Activated CD8-positive, alpha-beta T cell treated with anti-CD3 and anti-CD28 coated beads, Interleukin-2, amount 10 ng/mL, durations not matched to agents 7 days and 5 days (primary cell): ENCODE measurements at places on chromosomes 13 and 19. TPM values are rescaled to one million over a fixed set of nuclear protein-coding genes. Genes with fewer than 3 reads are reported as not detected.

GRCh38 chr19:7540761-7541474 is 5.4 kb downstream of the PNPLA6 start:
- H3K4me1 ChIP-seq: peaks cover 52% of the 10 kb centered on the region
- DNase-seq: no peak
- H3K36me3 ChIP-seq: peaks cover 60% of the 10 kb centered on the region

- H3K27me3 ChIP-seq: peaks cover 12% of the 10 kb centered on the region
- no peak for DNase-seq
- no peaks in the 10 kb centered on the region for H3K36me3 ChIP-seq
- peaks cover 4% of the 10 kb centered on the region for H3K4me1 ChIP-seq
Observed at GRCh38 chr13:33794576-33794975, 23.4 kb upstream of the RFC3 start.

DNA sequence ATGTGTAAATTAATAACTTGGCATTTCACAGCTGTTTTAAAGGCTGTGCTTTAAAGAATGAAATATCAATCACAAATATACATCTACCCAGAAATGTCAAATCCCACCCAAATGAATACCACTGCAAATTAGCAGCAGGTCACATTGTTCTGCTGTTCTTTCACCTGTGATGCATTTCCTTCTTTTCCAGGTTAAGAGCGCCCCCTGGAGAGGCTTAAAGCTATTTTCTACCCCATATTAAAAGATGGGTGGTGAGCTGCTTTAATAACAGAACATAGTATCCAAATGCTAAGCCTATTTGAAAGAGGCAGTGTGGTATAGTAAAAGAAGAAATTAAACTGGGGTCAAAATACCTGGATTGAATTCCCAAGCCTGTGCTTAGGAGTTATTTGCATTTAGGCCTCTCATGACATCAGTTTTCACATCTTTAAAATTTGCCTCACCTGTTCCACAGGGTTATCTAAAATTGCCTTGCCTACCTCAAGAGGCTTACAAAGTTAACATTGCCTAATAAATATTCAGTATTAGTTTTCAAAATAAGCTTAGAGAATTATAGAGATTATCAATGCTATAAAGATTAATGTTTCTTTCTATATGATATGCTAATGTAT is 396.9 kb upstream of the SLITRK5 start:
- no peak overlapping the region for H3K27ac ChIP-seq
- no peaks in the 10 kb centered on the region for H3K36me3 ChIP-seq
- no peaks in the 10 kb centered on the region for H3K4me1 ChIP-seq
- DNase-seq: peak; percentile 34
- H3K4me3 ChIP-seq: no peak overlapping the region

DNA sequence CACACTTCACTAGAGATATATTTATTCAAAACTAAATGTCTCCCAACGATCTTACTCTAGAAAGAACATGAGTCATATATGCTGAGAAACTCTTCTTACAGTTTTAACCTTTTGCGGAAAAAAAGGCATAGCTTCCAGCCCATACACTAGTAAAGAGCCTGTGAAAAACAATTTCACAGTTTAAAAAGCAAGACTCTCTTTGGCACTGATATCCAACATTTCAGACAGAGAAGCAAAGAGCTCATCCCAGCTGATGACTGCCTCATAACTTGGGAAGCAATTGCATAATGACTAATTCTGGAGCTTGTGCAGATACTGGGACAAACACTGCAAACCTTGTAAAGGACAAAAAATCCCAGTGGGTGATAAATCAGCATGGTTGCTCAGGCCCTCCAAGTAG is 88.0 kb downstream of the ENOX1 start:
- no peaks in the 10 kb centered on the region for H3K36me3 ChIP-seq
- no peaks in the 10 kb centered on the region for H3K4me1 ChIP-seq
- no peak overlapping the region for H3K4me3 ChIP-seq
- no peak overlapping the region for H3K27ac ChIP-seq
- DNase-seq: no peak

Gene PGLYRP2
- not detected for total RNA-seq

Gene MTUS2
- not detected for total RNA-seq

Gene PLK5
- not detected for total RNA-seq

DNA sequence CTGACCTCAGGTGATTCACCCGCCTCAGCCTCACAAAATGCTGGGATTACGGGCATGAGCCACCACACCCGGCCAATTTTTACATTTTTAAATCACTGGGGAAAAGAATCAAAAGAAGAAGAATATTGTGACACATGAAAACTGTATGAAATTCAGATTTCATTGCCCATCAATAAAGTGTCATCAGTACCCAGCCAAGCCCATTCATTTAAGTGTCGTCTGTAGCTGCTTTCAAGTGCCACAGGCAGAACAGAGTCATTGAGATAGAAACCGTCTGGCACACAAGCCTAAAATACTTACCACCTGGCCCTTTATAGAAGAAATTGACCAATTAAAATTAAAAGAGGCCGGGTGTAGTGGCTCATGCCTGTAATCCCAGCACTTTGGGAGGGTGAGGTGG is 15.3 kb downstream of the COLGALT1 start:
- no peaks in the 10 kb centered on the region for H3K27me3 ChIP-seq
- H3K4me1 ChIP-seq: peaks cover 6% of the 10 kb centered on the region
- H3K36me3 ChIP-seq: peaks cover 58% of the 10 kb centered on the region

DNA sequence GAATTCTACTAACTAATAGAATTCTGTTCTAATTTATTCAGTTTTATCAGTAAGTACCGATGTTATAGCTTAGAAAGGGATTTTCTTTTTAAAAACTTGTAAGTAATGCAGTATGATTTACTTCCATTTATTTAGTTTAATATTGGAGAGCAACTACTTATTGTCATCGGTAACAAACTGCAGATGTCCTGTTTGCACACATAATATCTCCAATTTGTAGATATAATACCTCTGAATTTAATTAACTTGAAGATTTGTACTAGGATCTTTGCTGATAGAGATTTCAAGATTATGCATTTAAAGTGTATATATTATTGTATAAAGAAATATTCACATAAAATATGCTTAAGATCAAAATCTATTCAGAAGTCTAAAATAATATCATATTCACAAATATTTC is 356.7 kb downstream of the PCDH17 start:
- DNase-seq: no peak
- H3K4me3 ChIP-seq: no peak overlapping the region
- no peak overlapping the region for H3K27ac ChIP-seq
- no peaks in the 10 kb centered on the region for H3K4me1 ChIP-seq
- no peaks in the 10 kb centered on the region for H3K36me3 ChIP-seq

Gene CD177
- total RNA-seq: not detected

Gene FFAR3
- not detected for total RNA-seq

- DNase-seq: no peak
- H3K36me3 ChIP-seq: peaks cover 27% of the 10 kb centered on the region
- peaks cover 17% of the 10 kb centered on the region for H3K4me1 ChIP-seq
- no peak overlapping the region for H3K4me3 ChIP-seq
- H3K27me3 ChIP-seq: no peaks in the 10 kb centered on the region
Observed at GRCh38 chr19:34193439-34193838, 21.1 kb downstream of the LSM14A start.

GRCh38 chr19:49157445-49158224 is at the start of gene TRPM4:
TRPM4 (plus strand) TSS chr19:49157792; CDS start chr19:49157867, 75 bp downstream.
- peaks cover 9% of the 10 kb centered on the region for H3K4me1 ChIP-seq
- no peaks in the 10 kb centered on the region for H3K36me3 ChIP-seq
- no peak within 1 kb of the TSS for H3K4me3 ChIP-seq
- peaks cover 47% of the 10 kb centered on the region for H3K27me3 ChIP-seq

Gene LMTK3
- 2.8 TPM for total RNA-seq
